Skeletal muscle cell (primary cell): ENCODE measurements at places on chromosomes 11 and 22.

DNA sequence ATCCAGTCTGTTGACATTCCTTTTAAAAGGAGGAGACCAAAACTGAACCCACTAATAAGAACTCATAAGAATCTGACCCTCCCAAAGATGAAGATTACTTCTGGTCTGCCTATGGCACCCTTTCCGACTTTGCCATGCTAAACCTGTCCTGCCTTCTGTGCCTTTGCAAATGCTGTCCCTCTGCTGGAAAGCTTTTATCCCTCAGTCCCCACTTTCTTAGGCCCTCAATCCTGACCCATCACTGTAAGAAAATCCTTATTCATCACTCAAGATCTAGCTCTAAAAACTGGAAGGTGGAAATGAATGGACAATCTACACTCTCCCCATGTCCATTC lies 10.4 kb downstream of the MPZL3 start:
- no peak for DNase-seq

DNA sequence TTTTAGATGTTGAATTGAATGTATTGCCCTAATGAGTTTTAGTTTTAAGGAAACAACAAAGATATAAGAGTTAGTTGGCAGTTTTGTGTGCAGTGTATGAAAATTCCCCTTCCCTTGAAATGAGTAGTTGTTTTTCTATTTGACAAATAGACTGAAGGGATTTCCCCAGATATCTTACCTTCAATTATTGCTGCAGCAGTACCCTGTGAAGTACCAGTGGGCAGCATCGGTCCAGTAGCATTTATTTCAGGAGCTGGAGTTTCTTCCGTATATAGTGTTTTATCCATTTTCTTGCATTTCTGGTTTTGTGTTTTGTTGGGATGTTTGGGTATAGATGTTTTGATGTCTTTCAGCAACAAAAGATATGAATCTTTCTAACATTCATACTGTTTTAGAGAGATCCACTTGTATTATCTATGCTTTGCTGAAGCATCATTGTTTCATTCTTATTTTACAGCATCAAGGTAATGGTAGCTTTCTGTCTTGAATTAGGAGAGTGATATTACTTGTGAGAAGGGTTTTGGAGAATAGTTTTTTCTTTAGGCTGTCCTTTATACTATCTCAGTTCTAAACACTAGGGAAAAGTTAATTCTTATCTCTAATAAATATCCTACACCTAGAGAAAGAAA lies 7.4 kb downstream of the KMT2A start:
- no peak for DNase-seq

GRCh38 chr11:100403816-100404215 lies 283.3 kb upstream of the ARHGAP42 start:
- no peak for DNase-seq

GRCh38 chr11:14904745-14905103 lies 12.7 kb upstream of the CYP2R1 start:
- DNase-seq, result no peak

GRCh38 chr11:26651916-26652315 lies 69.9 kb downstream of the SLC5A12 start:
- no peak for DNase-seq

- peak; percentile 20 for DNase-seq
These were observed 3.8 kb downstream of the GAL3ST3 start for GRCh38 chr11:66045177-66045639.

GRCh38 chr11:8403310-8403709 lies 139.6 kb upstream of the LMO1 start:
- no peak for DNase-seq

GRCh38 chr22:17419348-17419747 lies 50.1 kb downstream of the CECR2 start:
- no peak for DNase-seq

GRCh38 chr11:134474942-134475341 lies 62.9 kb upstream of the B3GAT1 start:
- DNase-seq, result no peak

- peak; percentile 93 for DNase-seq
These were observed 243.1 kb downstream of the KCNA4 start for GRCh38 chr11:29773656-29774264.

- DNase-seq, result no peak
These were observed 320 bp downstream of the CLTCL1 start for GRCh38 chr22:19291218-19291579.

DNA sequence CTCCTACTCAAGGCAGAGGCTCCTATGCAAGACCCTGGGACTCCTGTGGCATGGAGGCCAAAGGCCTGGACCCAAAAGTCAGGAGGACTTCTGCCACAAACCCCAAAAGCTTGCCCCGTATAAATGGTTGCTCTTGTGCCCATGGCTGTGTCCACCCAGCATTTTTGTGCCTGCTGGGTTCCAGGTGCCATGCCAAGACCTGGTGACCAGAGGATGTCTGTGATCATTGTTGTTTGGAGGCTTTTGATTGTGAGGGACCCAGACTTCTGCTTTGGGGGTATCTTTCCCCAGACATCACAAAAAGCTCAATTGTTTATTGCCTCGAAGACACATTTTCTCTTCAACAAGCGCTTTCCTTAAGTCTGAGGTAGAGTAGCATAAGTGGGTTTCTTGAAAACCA lies 35.1 kb downstream of the C22orf31 start:
- no peak for DNase-seq

DNA sequence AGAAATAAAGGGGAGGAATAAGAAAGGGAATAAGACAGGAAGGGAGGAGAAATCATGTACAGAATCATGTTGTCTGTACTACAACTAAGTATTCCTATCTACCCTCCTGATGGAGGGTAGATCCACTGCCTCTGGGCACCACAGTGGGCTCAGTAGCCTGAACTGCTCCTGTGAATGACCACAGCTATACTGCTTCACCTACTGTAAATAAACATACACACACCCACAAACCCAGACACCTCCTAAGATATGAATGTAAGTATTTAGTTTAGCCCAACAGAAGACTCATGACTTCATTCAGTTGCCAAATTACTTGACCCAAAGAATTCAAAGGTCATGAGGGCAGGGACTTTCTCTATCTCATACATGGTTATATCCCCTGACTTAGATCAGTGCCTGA lies 177.3 kb upstream of the C11orf58 start:
- DNase-seq, result no peak

DNA sequence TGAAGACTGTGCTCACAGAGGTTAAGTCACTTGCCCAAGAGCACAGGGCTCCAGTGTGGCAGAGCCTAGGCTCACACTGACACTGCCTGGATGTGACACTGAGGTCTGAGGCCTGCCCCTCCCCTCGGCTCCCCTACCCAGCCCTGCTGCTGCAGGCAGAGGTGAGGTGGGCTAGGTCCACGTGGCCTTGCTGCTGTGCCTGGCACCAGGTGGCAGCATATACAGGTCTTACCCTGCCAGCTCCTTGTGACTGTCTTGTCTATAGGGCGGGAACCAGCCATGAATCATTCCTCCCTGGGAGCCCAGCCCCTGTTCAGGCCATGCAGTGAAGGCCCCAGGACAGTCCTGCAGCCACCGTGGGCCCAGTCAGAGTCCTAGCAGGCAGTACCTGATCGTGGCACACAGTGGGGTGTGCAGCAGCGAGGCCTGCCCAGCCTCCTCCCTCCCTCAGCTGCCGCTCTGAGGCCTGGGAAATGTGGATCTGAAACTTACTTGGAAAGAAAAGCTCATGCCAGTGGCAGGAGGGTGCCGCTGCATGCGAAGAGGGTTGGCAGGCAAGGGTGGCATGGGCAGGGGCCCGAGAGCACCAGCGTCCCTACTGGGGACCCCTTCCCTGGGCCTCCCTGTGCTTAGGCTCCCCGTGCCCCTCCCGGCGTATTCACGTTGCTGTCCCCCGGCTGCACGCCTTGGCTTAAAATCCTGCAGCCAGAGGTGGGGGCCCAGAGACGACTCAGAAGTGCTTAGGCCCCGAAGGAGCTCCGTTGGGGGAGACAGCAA lies 1.2 kb upstream of the CERK start:
- DNase-seq, result no peak

GRCh38 chr11:124315052-124315451 lies 1.3 kb upstream of the OR8D1 start:
- DNase-seq, result no peak

DNA sequence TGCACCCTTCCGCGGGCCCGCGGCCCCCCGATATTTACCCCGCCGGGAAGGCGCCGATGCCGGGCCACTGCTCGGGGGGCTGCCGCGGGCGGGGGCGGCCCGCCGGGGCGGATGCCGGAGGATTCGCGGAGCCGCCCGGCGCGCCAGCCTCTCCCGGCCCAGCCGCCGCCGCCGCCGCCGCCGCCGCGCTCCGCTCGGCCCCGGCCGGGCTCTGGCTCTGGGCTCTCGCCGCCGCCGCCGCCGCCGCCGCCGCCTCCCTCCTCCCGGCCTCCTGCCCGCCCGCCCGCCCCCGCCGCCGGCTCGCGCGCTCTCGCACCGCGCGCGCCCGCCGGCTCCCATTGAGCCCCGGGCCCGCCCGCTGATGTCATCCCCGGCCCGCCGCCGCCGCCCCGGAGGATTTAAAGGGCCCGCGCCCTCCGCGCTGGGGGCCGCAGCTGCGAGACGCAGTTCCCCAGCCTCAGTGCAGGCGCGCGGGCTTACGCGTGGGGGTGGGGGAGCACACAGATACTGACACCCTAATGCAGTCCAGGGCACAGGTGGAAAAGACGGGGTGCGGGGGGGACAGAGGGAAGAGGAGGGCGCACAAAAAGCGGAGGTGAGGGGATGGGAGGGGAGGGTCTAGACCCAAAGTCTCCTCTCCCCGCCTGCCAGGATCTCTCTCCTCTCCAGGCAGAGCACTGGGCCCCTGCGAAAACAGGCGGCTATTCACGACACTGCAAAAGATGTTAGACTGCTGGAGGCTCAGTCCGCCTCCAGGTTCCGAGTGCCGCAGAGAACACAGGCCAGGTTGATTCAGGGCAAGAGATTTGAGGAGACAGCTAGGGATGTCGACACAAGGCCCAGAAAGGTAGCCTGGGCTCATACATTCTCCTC lies at the start of gene CSNK1E:
CSNK1E (minus strand) TSS at position 312 of the 873 bp plus-strand sequence. CDS start 3,276 bp downstream, outside the sequence.
- no peak for DNase-seq
